ENCODE measurements at places on chromosomes 3 and 15.

DNA sequence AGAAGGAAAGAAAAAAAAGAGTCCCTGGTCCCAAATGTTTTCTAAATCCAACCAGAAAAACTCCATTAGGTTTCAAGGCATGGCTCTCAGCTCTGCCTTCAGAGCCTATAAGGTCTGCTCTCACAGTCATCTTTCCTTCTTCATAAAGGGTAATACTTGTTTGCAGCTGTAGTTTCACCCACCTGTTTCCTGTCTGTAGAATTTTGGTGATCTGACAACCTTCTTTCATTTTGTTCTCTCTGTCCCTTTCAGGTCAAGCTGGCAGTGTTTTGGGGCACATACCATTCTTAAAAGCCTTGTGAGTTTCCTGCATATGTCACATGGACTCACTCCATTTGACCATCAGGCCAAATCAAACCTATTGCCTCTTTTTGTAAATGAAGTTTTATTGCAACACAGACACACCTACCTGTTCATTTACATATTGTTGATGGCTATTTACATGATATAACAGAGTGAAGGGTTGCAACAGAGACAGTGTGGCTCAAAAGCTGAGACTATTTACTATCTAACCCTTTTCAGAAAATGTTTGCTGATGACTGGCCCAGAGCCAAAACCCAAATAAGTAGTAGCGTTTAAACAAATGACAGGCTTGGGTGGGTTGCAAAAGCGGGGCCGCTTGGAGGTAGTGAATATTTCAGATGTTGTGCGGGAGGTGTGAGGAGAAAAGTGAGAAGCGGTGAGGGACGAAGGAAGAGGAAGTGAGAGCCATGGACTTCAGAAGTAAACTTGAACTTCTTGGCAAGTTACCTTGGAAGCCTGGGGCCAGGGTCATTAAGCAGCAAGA, 292.7 kb upstream of the PROK2 start:
- DNase-seq, result no peak

DNA sequence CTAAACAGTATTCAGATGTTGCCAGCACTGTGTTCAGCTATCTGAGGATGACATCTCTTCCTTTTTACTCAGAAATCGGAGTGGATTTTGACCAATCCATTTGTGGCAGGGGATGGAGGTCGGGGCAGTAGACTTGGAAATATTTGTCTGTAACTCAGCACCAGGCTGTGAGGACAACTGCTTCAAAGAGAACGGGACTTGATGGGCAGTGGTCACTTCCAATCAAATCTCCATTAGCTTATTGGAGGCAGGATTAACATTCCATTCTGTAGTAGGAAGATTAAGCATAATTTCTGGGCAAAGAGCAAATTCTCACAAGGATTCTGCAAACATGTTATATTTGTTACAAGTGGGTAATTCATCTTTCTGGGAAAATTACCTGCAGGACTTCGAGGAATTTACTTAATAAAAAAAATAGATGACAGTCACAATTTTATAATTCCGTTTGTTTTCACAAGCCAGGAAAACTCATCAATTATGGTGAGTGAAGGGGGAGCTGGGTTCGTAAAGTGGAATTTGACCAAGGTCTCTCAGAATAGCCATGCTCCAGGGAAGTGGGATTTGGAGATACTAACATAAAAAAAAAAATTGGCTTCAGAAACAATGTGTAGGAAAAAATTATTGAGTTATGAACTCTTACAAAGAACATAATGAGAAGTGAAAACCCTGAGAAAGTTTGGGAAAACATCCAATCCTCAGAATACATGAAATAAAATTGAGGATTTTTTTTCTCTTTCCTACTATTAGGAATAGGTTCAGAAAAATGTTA, 18.1 kb downstream of the CRABP1 start:
- DNase-seq, result no peak

DNA sequence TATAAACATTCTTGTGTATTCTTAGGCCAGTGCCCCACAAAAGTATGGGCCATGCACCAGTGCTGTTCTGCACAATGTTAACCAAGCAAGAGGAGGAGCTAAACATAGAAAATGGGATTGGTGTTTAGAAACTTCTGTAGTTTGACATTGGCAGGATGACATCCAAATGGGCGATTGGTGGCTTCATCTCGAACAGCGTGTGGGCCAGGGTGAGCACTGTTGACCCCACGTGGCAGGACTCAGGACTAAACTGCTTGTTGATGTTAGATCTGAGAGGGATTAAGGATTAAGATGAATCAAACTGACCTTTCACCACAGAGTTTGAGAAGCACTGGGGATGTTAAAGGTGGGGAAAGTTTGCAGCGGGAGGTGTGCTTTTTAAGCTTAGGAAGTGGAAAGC, 31.9 kb downstream of the ZNF710 start:
- DNase-seq, result no peak

GRCh38 chr3:151145713-151146070, 57.3 kb downstream of the GPR171 start:
- DNase-seq, result no peak

- no peak for DNase-seq
These were observed 544.1 kb downstream of the TUSC7 start for GRCh38 chr3:117253636-117254035.

- DNase-seq, result peak; percentile 98
These were observed 120.5 kb downstream of the XXYLT1 start for GRCh38 chr3:195150181-195151118.

All from dermis microvascular lymphatic vessel endothelial cell (primary cell).